ENCODE measurements at places on chromosomes 12 and 14. TPM values are rescaled to one million over a fixed set of nuclear protein-coding genes. Genes with fewer than 3 reads are reported as not detected.

SLC25A21 gene
- total RNA-seq = 0.90 TPM

MAP3K9 gene
- 0.28 TPM for total RNA-seq

SELPLG gene
- total RNA-seq = 3.2 TPM

ACSM4 gene
- not detected for total RNA-seq

CLEC6A gene
- total RNA-seq = not detected

LTA4H gene
- 76.7 TPM for total RNA-seq
